Activated gamma-delta T cell treated with Interleukin-2 at 50 U/mL for 16 hours (primary cell): ENCODE measurements at places on chromosomes 7 and 10.

DNA sequence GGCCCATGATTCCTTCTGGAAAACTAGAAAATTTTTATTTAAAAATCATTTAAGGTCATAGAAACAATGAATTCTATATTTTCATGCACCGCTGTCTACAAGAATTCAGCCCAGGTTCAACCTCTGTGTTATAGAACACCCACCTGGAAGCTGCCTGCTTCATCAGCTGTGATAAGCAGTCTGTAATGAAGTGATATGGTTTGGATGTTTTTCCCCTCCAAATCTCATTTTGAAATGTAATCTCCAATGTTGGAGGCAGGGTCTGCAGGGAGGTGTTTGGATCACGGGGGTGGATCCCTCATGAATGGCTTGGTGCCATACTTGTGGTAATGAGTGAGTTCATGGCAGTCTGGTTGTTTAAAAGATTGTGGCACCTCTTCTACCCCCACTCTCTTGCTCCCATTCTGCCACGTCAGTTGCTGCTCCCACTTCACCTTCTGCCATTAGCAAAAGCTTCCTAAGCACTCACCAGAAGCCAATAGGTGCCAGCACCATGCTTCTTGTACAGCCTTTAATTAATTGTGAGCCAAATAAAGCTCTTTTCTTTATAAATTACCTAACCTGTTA is 55.6 kb downstream of the MRPL32 start:
- no peak for DNase-seq

DNA sequence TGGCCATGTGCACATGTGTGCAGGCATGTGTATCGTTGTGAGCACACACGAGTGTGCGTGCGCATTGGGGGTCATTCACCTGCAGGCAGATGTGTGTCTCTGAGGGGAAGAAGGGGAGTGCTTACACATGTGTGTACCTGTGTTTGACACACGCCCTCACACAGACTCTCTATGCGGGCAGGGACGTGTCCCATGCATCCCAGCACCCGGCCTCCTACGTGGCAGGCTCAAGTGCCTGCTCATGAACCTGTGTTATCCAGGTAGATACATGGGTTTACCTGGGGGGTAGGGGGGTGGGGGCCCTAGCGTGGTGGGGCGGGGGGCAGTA is 18.6 kb downstream of the KCP start:
- DNase-seq, result no peak

DNA sequence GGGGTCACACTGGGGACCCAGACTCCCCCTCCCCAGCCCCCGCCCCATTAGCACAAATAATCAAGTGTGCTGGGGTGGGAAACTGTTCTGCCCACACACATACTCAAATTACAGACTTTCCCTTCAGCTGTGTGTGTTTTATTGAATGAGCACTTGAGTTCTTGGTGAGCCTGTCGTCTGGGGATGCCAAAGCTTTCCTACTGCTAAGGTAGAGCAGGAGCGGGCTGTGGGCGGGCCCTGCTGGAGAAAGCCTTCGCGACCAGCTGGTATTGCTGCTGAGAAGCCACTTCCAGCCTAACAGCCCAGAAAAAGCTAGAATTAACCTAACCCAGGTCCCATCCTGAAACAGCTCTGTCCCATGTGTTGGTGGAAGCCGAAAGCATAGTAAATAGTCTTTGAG is 87.0 kb upstream of the KMT2E start:
- no peak for DNase-seq

DNA sequence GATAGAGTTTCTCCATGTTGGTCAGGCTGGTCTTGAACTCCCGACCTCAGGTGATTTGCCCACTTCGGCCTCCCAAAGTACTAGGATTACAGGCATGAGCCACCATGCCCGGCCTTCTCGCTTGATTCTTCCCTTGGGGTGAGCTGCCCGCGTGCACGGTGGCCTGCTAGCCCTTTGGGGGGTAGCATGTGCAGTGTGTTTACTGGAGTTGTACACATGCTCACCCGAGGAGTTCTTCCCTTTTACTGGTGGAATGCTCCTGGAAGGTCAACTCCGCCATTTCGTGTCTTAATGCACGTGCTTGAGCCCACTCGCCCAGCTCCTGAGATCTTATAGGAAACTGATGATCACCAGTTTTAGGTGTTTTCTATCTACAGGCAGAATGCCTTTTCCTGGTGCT is 17.0 kb upstream of the ADAMTS14 start:
- DNase-seq, result no peak

GRCh38 chr10:9786576-9786975 is 1231.1 kb upstream of the CELF2 start:
- DNase-seq, result no peak

DNA sequence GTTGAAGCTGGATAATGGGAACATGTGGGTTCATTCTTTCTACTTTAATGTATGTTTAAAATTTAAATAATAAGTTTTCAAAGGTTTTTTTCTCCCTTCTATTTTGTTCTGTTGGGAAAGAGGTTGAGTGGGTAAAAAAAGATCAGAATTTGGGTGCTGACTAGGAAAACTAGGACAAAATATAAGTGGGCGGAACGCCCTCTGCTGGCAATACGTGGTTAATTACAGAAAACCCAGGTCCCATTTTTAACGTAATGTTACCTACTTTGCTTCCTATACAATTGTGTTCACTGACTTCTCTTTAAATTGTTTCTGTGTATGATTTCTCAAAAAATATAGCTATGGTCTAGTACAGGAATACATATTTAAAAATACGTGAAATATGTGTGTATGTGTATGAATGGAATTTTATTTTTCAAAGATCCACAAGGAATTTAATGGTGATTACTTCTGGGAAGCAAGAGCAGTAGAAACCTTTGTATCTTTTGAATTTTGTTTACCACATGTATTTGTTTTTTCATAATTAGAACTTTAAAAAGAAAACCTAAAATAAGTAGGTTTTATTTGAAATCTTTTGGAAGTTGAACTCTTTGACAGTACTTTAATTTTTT is 8.7 kb downstream of the ECD start:
- DNase-seq, result peak; percentile 54

GRCh38 chr7:12161146-12161545 is 49.9 kb upstream of the TMEM106B start:
- no peak for DNase-seq

DNA sequence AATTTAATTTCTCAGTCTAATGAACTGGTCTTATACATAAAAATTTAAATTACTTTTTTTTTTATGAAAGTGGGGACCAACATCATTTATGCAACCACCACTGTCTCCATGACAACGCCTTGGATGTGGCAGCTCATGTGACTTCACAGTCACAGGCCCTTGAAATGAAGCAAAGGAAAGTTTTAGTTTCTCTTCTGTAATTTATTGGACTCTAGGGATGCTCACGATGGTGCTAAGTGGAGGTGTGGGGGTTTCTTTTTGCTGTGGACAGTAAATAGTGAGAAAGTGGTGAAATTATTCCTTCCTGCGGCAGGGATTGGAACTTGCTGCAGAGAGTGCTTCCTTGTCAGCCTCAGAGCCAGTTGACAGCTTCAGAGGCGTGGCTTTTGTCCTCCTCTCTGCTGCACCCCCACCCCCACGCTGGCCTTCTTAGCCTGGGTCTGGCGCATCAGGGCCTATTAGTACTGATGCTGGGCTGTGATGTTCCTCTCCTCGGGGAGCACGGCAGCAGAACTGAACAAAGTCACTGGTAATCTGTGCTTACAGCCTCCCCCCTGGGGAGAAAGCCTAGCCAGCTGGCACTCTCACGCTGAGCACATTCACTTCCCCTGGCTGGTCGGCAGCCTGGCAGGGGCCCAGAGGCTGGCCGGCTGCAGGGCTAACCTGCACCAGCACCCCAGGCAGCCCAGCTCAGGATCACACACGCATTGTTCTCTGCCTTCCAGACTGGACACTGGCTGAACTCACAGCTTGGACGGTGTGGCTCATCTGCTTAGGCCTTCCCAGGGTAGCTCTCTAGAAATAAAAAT is 517.5 kb upstream of the GALNT17 start:
- DNase-seq, result no peak

DNA sequence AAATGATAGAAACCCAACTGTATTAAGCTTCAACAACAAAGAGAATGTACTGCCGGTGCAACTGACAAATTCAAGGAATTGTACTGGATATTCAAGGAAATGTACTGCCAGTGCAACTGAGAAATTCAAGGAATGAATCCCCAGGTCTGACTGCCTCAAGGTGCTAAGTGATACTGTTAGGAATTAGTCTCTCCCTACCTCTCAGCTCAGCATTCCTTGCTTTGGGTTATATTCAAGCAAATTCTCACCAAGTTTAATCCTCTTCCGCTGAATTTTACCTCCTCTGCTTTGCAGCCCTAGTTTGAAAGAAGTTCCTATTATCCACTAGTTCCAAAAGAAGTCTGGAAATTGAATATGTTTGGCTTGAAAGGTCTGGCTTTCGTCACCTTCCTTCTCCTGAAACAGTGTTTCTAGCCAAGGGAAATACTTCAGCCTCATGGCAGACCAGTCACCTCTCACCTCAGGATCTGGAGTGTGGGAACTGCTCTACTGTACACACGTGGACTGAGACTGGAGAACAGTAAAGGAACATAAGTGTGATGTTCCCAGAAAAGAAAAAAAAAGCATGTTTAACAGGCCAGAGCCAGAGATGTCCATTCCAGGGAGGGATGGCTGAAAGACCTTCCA is 60.4 kb downstream of the SORCS1 start:
- no peak for DNase-seq

DNA sequence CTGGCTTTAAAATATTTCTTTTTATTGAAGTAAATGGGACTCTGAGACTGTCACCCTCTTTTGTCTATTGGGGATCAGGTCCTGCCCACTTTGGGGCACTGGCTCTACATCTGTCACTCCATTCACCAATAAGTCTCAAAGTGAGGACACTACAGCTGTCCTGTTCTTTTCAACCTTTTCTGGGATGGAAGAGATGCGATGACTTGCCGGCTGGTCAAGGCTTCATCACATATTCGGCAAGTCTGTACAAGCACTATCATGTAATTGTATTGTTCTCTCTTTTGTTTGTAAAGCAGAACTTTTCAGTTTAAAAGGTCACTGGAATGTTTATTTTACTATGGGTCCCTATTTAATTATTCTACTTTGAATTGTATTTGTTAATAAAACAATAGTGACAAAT is 17.7 kb upstream of the SP8 start:
- no peak for DNase-seq

DNA sequence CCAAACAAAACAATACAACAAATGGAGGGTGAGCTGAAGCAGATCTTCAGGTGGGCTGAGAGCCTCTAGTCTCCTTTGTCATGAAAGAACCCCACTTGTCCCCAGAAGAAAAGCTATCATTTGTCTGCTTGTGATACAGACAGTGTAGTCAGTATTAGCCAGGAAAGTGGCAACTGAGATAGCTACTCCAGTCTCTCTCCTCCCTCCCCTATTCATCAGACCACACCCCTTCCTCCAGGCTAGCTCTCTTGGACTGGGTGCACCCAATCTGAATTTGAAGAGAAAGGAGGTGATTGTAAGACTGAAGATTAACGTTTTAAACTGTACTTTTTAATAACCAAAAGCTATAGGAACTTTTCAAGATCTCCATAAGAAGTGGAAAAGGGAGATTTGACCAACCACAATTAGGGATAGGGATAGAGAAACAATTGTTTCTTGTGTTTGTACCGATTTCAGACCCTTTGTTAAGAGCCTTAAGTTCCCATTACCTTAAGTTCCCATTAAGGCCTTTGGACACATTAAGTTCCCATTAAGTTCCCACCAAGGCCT is 14.1 kb downstream of the BMPR1A start:
- no peak for DNase-seq

DNA sequence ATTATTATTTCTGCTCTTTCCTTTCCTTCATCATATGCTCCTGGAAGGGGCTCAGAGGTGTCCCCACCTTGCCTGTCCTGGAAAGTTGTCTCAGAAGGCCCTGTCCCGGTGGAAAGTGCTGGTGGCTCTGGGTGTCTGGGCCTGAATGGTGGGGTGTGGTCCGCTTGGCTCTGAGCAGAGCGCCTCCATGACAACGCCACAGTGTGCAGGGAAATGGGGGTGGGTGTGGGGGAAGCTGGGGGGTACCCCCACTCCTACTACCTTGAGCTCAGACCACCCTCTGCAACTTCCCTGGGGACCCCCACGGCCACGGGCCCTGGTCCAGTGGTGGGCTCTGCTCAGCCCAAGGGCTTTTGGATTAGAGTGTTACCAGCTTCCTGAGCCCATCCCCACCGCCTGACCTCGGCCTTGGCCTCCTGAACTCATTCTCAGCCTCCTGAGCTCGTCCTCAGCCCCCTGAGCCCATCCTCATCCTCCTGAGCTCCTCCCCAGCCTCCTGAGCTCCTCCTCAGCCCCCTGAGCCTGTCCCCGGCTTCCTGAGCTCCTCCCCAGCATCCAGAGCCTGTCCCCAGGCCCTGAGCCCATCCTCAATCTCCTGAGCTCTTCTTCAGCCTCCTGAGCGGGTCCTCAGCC is 106.4 kb upstream of the FAM20C start:
- DNase-seq, result no peak

DNA sequence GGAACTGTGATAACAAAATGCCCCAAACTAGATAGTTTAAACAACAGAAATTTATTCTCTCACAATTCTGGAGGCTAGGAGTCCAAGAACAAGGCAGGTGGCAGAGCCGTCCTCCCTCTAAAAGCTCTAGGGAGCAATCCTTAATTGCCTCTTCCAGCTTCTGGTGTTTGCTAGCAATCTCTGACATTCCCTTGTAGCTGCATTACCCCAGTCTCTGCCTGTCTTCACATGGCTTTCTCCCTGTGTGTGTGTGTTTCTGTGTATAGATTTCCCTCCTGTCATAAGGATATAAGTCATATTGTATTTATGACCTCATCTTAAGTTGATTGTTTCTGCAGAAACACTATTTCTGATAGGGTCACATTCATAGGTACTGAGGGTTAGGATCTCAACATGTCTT is 177.5 kb downstream of the WNT2 start:
- DNase-seq, result no peak

DNA sequence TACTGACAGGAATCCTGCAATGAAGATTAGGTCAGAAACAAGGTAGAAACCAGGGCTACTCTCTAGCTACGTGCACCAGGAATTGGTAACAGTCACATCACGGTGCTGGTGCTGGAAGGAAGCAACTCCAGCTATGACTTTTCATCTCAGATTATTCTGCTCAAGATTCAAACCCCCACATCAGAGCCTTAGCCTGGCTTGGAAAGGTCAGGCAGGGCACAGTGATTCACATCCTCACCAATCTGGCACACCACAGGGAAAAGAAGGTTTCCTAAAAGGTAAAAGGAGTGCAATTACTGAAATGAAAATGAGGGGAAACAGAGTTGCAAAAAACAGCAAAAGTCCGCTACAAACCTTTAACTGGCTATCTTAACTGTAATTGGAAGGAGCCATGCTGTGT is 240.2 kb upstream of the NPSR1 start:
- no peak for DNase-seq

DNA sequence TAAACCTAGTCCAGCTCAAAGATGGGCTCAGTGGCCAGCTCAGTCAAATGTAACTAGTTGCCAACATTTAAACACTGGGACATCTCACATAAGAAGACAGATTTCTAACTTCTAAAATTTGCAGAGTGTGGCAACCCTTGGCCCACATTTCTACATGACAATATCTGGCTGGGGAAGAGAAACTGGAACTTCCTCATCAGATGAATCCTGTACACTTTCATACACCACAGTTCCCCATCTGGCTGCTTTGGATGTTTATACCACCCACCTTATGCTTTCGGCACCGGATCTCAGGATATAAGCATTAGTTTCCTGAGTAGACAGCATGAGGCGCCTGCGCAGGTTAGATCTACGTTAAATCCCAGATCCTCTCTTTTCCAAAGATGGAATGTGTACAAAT is 199.3 kb downstream of the PRKG1 start:
- DNase-seq, result no peak
